ENCODE measurements at places on chromosomes 11 and 22. TPM values are rescaled to one million over a fixed set of nuclear protein-coding genes. Genes with fewer than 3 reads are reported as not detected.
A peak's percentile ranks its signal among the peaks of the same experiment; 100 is the strongest.

The C11orf42 gene
- not detected for polyA plus RNA-seq

The OR9Q2 gene
- not detected for polyA plus RNA-seq

The C11orf97 gene
- polyA plus RNA-seq: not detected

DNA sequence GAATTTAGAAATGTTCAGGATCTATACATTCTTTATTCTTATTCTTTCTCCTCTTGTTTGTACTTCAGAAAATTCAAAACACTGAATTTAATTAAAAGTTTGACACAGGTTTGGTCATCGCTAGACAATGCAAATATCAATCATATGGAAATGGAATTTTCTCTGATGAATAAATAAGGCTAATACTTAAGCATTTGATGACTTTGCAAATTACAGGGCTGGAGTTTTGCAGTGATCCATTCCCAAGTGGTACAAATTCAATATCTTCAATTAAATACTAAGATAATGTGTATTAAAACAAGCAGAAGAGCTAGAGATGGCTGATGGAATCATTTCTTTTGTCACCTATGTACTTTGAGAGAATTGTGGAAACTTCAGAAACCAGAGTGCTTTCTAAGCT is 439.6 kb downstream of the DYNC2H1 start:
- DNase-seq: no peak

DNA sequence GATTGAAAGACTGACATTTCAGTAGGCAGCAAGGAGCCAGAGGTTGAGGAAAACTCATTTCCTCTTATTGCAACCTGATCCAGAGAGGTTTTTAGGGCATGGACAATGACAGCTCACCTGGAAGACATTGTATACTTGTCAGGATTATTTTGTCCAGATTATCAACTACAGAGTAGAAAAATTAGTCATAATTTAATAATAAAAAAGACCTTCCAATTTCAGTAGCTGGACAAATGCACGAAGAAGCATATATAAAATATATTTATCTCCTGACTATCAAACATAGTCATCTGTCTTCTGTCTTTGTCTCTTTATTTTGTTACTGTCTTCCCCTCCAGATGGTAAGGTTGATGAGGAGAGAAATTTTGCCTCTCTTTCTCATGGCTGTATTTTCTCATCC is 330.6 kb upstream of the RAG2 start:
- DNase-seq: no peak

DNA sequence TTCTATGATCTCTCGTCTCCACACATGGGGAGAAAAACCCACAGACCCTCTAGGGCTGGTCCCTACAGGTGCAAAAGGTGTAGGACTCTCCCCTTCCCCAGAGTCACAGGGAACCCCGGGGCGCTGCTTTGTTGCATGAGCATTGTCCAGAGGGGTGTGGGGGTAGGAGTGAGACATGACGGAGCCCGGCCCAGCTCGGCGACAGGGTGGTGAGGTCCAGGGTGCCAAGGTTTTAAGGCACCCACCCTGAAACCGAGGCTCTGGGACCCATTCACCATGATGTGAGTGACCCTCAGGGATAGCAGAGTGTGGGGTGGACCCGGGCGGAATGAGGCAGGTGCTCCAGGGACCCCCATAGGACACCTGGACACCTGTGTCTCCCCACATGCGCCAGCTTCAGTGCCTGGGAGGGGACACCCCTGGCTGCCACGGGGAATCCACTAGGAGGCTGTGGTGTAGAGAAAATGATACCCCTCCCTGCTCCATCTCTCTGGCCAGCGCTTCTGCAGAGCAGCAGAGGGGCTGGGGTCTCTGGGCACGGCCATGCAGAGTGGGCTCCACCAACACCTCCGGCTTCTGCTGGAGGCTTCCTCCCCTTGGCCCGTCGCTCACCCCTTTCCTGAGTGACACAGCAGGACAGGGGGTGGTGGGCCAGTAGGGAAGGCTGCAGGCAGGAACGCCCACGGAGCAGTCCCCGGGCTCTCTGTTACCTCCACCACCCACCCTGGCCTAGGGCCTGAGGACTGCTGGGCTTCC is 15.2 kb downstream of the KRTAP5-5 start:
- DNase-seq: no peak

The FIBIN gene
- polyA plus RNA-seq: not detected

The PAK1 gene
- 18.3 TPM for polyA plus RNA-seq

DNA sequence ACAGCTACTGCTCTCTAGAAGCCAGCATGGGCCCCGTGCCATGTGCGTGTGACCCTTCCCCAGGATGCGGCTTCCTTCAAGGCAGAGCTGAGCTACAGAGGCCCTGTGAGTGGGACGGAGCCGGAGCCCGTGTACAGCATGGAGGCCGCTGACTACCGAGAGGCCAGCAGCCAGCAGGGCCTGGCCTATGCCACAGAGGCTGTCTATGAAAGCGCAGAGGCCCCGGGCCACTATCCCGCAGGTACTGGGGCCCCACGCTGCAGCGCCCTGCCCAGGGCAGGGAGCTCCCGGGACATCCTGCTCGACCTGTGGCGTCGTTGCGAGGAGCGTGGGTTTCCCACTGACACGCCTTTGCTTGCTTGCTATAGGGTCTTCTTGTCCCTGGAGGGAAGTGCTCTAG is 34.7 kb downstream of the CTTN start:
- DNase-seq: no peak

DNA sequence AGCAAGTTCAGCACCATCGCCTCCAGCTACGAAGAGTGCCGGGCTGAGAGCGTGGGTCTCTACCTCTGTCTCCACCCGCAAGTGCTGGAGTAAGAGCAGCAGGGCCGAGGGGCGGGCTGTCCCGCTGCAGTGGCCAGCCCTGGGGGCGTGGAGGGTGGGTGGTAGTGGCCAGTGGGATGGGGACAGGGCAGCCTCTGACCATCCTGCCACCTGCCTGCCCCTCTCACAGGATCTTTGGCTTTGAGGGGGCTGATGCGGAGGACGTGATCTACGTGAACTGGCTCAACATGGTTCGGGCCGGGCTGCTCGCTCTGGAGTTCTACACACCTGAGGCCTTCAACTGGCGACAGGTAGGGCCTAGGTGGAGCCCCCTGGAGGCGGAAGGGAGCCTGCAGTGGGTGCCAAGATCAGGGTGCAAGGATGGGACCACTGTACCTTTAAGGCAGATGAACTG is 15.0 kb upstream of the BBS1 start:
- DNase-seq: no peak

- DNase-seq: peak; percentile 22
Measured at GRCh38 chr11:130071211-130071712, 1.6 kb downstream of the APLP2 start.

DNA sequence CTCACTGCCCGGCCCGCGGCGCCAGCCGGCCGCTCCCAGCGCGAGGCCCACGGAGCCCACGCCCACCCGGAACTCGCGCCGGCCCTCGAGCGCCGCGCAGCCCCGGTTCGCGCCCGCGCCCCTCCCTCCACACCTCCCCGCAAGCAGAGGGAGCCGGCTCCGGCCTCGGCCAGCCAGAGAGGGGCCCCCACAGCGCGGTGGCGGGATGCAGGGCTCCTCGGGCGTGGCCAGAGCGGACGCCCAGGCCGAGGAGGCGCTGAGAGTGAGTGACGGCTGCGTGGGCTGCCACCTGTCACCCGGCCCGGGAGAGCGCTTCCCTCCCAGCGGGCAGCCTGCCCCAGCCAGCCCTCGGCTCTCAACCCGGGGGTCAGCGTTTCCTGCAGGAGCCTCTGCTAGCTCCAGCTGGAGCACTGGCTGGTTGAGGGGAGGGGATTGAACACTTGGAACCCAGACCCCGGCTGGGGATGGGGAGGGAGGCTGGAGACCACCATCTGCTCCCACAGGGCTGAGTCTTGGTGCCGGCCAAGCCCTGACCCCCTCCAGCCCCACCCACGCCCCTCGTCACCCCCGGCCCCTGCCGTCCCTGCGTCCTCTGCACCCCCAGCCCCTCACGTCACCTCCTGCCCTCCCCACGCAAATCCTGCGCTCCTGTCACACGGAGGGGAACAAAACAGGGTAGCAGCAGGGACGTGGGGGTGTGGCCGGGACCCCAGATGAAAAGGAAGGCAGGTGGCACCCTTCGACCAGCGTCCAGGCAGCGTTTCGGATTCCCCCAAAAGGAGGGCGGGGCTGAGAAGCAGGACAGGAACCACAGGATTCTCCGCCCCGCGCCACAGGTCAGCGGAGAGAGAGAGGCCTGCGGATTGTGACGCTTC is 157.0 kb downstream of the BRD1 start:
- DNase-seq: peak; percentile 41

The IFITM10 gene
- polyA plus RNA-seq: 0.39 TPM

DNA sequence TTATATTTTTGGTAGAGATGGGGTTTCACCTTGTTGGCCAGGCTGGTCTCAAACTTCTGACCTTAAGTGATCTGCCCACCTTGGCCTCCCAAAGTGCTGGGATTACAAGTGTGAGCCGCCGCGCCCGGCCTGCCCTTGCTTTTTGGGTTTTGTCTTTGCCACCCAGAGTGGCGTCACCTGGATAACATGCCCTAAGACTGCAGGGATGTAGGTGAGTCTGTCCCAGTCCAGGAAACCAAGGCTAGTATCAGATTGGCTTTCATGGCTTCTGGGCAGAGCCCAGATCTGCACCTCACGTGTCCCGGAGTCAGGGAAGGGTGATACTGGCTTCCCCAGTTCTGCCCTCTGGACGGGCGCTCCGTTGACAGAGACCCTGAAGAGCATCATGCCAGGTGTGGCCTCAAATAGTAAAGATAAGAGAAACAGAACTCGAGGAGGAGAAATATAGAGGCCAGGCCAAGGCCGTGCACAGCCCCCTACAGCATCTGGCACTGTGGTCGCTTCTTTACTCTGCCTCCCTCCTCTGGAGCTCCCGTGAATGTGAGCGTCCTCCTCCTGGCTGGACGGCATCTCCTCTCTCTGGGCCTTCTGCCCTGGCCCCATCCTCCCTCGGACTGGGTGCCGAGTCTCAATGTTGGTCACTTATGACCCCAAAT is 7.8 kb upstream of the APOBEC3B start:
- DNase-seq: no peak

DNA sequence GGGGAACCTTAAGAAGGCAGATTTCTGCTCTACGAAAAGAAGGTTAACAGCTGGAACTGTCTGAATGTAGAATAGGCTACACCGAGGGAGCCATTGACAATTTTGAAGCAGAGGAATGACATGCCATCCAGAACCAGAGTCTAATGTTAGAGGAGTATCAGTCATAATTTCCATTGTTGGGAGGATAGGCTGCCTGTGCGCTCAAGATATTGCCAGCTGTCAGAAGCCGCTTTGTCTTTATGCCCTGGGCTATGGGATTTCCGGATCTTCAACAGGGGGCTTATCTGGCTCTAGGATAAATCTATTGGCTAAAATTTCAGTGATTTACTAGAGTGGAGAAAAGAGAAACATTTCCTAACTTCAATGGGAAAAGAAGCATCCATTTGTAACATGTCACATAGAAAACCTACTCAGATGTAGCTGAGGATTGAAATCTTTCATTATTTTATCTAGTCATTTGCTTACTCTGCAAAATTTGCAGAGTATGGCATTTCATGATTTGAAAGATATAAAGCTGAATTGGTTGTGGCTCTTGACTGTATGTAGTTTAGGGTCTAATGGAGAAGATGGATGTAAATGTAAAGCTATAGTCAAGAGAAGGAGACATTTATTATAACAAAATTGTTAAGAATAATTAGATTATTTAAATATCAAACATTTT is 78.9 kb downstream of the ANO3 start:
- no peak for DNase-seq

DNA sequence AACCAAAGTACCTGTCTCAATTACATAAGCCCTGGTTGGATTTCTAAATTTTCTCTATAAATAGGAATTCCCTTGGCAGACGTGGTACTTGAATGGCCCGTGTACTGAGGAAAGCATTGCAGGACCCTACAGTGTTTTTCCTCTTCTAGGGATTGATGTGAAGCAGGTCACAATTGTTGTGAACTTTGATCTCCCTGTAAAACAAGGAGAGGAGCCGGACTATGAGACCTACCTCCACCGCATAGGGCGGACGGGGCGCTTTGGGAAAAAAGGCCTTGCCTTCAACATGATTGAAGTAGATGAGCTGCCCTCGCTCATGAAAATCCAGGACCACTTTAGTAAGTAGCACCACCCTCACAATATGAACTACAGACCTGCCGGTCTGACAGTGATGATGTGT is 16.7 kb downstream of the DDX25 start:
- DNase-seq: no peak

The PRAME gene
- polyA plus RNA-seq: not detected

DNA sequence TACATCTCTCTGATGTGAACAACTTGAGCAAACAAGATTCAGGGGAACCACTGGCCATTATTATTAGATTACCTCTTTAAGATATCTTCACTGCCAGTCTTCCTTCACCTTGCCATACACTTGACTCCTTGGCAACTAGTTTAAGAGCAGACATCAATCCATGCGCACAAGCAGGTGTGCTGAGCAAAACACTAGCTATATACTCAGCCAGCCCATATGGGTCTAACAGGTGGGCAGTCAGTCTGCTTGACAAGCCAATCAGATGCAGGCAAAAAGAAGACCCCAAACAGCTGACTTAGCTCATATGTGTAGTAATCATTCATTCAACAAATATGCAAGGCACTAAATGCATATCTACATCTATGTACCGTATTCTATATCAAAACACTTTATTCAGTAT is 101.2 kb downstream of the SIK3 start:
- no peak for DNase-seq

- DNase-seq: no peak
Measured at GRCh38 chr11:61008971-61009370, 37.5 kb downstream of the CD6 start.

Data from immature natural killer cell (primary cell).